ENCODE measurements at places on chromosomes 11 and 22.

DNA sequence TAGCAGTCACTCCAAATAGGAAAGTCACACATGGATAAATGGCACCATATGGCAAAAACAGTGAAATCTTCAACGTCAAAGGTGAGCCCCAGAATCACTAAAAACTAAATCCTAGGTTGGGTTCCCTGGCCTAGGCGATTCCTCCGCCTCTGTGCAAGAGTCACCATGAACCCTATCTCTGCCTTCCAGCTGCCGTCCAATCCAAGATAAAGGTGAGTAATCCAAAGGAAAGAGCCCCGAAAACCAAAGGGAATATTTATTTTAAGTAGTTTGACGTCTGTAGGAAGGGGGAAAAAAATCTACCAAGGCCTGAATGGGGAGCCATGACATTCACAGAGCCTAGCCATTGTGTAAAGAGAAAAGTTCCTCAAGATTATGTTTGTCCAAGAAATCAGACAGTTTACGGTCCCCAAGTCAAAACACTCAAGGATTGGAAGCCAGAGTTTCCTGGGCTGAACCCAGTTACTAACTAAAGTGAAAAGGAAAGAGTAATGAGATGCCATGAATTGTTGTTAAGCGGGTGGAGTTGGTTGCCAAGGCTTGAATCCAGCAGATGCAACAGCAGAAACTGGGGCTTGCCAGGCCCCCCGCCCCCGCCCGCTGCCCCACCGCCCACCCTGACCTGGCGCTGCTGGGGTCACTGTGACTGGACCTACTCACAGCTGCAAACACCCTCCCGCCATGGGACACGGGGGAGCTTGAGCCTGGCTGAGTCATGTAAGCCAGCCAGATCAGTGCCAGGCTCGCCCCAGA, 39.7 kb upstream of the ETS1 start:
- no peak for DNase-seq

- no peak for DNase-seq
Observed at GRCh38 chr11:72069200-72069599, 11.1 kb downstream of the NUMA1 start.

GRCh38 chr11:75561426-75562047, 516 bp upstream of the SERPINH1 start:
- DNase-seq: no peak

DNA sequence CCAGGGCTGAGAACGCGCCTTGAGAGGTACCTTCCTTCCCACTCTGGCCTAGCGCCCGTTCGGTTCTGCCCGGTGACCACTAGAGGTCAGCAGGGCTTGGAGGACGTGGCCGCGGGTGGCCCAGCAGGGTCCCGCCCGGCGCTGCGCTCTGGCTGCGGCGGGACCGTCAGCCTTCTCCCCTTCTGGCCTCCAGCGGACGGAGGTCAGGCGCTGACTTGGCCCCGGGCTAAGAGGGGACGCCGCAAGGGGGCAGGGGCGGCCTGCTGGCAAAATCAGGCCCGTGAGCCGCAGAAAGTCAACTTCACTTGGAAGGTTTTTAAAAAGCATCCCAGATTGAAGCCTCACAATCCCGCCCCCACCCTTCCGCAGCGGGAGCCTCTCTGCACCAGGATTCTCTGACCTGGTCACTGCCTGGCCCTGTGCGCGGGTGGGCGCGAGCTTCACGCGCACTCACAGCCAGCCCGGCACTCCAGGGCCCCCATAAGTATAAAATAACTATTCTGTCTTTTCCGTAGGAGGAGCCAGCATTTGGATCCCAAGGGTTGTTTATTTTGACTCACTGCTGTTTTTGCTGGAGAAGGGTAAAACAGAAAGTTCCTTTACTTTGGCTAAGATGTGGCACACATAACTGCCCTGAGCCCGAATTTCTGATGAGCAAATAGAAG, 23.2 kb upstream of the ZBTB16 start:
- DNase-seq: peak; percentile 67

GRCh38 chr11:111440416-111441205, 61.5 kb upstream of the POU2AF1 start:
- DNase-seq: no peak

DNA sequence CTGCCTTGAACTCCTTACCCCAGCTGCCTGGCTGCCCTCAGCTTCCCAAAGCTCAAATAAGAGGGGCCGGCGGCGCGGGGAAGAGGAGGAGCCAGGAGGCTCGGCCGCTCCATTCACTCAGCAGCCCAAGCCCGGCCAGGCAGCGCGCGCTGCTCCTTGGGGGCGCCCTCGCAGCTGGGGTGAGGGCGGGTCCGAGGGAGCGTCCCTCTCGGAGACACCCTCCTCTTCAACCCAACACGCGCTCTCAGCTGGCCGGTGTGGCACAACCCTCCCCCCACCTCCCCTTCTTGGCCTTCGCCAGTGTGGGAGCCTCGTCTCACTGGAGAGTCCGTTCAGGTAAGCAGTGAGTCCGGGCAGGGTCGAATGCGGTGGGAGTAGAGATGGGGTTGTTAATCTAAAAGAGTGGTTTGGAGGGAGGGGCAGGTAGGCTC, at the start of gene WT1:
WT1 (minus strand) TSS at position 29 of the 431 bp plus-strand sequence.
- no peak for DNase-seq

DNA sequence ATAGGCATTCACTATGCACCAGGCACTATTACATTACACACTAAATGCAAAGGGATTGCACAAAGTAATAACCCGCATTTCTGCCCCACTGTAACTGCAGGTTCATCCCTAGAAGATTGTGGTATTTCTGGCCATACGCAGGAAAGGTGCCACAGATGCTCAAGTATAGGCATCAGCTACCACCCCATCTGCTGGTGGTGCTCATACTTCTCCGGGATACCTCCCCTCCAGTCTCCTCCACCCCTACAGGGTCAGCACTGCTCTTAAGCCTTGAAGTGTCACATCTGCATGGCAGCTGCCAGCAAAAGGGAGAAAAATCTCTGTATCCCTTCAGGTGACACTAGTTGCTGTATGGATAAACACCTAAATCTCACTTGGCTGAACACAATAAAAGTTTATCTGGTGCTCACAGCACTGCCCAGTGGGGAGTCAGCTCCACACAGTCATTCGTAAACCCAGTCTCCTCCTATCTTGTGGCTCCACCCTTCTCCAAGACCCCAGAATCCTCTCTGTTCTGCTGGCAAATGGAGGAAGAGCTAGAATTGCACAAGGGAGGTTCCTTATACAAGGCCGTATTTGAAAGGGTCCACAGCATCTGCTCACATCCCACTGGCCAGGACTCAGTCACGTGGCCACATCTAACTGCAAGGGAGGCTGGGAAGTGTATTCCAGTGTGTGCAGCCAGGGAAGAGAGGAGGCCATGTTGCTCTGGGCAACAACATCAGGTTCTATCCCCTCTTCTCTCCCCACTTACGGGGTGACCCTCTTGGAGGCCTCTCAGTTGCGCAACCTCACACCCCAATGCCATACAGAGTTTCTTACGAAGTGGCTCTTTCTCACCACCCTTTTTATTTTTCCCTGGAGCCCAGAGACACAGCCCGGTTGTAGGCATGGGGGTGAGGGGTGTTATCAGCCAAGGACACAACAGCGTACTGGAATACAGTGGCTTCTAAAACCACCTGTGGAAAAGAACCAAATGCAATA, 114.7 kb downstream of the BUD13 start:
- DNase-seq: no peak

DNA sequence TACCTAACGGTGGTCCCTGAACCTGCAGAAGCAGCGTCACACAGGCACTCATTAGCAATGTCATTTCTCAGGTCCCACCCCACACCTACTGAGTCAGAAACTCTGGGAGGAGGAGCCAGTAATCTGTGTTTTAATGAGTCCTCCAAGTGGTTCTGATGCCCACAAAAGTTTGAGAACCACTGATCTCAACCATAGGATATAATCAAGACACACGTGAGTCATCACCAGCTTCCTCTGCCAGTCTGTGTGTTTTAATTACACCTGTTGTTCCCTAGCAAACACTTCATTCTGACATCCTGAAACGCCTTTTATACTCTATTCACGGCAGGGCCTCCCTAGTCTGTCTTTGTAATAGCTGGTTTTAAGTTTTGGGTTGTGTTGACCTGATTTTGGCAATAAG, 5.8 kb downstream of the TECTA start:
- DNase-seq: no peak

DNA sequence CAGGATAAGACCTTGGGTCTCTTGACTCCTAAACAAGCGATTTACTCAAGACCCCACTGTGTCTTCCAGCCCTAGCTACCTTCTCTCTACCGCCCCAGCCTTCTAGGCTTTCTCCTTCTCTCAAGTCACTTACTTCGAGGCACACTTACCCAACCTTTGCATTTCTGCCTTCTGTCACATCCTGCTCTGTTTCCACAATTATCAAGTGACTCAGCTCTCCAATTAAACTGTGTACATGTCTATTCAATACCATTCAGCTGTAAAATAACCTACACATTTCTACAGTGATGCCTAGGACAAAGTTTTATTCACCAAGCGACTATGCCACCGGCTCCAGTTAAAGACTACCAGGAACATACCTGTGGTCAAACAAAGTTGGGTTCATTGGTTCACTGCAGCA, 69.0 kb downstream of the LARGE1 start:
- DNase-seq: no peak

DNA sequence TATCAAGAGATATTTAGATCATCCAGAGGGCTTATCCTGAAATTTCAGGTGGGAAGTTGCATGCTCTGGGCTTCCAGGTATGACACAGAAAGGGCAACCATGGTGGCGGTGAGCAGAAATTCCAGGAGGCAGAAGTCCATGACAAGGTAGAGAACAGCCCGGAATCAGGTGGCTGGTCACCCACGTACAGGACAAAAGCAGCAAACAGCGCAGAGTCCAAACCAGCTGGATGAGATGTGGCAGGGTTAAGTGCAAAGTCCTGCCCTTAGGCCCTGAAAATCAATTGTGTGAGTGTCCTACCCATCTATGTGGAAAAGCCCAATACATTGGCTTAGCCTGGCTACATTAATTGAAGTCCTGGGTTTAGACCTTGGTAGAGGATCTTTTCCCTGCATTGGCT, 11.6 kb downstream of the PPFIBP2 start:
- DNase-seq: no peak

DNA sequence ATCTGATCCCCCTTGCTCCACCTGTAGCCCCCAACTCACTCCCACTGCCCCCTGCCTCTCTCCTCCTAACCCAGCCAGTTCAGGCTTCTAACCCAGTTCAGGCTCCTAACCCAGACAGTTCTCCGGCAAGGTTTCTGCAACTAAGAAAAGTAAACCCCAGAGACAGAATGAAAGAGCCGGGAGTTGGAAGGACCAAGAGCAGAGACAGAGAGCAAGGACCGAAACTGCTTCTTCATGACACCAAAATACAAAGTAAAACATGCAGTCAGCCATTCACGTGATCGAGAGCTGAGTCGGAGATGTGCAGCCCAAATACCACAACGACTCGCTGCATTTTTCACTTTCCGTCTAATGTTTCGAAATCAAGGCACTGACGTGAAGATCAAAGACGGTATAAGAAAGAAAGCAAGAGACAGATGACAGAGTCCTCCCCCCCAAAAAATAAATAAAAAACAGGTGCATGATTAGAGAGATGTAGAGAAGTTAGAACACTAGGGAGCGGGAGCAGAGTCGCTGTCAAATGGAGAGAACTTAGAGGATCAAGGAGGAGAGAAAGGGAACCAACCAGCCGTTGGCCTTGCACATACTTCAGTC, 884 bp downstream of the IL10RA start:
- peak; percentile 49 for DNase-seq

- DNase-seq: no peak
Observed at GRCh38 chr11:25958045-25958444, 373.9 kb upstream of the ANO3 start.

- DNase-seq: no peak
Observed at GRCh38 chr22:29207243-29207550, 1.5 kb downstream of the EMID1 start.

DNA sequence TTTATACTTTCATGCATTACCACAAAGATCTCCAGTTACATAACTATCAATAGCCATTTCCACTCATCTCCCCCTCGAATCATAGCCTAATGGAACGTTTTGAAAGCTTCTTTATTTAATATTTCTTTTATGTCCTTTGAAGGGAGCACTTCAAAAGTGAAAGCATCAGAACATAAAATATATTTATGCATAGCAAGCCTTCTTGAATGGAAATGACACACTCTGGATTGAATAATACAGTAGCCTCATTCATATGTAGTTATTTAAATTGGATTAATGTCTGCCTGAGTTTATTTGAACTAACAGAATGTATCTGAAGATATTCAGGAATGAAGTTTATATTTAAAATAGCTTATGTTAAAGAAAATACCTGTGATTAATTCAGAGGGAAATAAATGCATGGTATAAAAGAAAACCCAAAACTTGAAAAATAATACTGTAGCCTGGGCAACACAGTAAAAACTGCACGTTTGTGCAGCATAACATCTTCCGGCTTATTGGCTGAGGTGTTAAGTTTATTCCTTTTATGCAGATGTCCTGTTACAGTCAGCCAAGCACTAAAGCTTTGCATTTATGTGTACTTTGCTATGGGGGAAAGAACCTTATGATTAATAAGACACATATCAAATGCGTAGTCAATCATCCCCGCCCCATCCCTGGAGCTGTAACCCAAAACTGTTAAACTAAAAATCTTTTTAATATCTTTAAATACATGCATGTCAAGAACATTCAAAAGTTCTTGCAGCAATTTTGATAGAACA, 22.0 kb downstream of the OOSP3 start:
- DNase-seq: no peak

DNA sequence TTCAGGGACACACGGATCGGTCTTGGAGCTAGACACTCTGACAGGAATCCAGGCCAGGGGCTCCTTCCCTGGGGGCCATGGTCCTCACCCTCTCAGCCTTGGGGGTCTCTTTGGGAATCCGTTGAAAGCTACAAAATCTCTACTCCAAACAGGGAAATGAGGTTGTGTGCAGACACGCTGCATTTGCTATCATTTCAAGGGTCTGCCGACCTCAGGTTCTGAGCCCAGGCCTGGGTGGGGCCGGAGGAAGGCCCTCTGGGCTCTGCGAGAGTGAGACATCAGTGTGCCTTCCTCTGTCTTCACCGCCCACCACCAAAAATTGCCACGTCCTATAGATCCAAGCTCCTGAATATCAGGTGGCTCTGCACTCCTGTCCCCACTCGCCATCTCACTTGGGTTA, 74.4 kb upstream of the FGF3 start:
- DNase-seq: no peak

DNA sequence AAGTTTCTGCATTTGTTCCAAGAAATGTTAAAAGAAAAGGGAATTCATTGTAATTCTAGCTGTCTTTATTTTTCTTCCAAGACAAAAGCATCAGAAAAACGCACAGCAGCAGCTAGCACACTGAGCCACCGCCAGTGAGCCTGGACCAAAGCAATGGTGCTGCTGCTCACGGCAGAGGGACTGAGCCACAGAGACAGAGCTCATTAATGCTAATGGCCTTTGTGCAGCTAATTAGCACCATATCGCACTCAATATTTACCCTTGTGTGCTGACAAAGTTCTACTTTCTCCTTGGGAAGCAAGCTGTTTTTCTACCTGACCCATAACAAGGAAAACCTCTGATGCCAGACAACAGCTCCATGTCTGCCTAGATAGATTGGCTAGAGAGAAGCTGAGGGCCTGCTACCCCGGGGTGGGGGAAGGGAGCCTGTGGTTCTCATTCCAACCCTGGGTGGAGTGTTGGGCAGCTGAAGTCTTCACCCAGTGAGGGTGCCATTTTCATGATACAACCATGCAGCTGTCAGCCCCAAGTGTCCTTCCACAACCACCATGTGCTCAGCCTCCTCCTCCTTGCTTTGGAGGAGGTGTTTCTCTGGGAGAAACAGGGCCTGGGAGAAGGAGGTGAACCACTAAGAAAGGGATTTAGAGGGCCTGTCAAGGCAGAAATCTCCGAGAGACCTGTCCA, 131.1 kb upstream of the NCAM1 start:
- no peak for DNase-seq
